Stimulated activated CD4-positive, alpha-beta T cell treated with anti-CD3 and anti-CD28 coated beads, Interleukin-4, amount 100 ng/mL, for 4 hours (primary cell): ENCODE measurements at places on chromosomes 13 and 19.

DNA sequence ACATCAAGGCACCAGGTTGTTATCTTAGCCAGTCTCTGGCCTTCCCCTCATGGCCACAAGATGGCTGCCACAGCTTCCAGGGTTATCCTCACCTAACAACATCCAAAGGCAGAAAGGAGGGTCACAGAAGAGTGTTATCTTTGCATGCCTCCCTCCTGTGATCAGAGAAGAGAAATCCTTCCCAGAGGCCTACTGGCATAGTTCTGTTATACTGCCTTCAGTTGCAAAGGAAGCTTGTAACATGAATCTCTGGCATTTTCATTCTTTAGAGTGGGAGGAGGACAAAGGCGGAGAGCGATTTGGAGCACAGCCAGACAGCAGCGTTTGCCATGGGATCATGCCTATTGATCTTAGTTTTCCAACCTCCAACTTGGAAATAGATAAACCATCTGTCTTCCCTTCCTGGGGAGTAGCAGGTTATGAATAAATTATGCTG is 135.7 kb downstream of the DNAJC15 start:
- DNase-seq: no peak

DNA sequence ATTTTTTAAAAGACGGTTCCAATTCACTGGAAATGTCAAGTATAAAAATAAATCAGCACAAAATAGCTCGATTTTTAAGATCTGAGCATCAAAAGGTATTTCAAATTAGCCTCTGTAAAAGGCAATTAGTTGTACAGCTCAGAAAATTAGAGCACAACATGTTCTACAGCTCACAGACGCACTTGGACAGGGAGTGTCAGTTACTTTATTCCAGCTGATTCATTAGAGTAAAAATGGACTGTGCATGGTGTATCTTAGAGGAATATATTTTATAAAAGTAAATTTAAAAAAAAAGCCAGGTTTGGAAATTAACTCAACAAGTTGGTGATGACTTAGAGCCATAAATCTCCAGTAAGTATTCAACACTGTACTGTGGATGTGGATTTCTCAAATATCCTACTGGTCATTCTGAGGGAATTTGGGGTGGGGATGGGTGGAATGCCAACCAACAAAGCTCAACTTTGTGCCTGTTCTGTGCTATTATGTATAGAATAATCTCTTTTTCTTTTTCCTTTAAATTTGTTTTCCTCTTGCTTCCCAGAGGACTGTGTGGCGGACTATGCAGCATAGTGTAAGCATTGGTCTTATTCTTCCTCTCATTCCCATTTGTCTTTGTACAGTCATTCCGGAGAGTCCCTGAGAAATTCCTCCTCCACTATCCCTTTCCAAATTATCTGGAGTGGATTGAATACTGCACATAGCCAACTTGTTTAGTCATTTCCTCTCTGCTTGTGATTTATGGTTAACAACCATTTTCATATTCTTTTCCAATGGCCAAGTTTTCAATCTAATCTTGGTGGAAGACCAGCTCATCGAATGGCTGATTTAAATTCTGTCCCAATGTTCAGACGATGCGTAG is 169.3 kb downstream of the DCT start:
- DNase-seq: no peak

DNA sequence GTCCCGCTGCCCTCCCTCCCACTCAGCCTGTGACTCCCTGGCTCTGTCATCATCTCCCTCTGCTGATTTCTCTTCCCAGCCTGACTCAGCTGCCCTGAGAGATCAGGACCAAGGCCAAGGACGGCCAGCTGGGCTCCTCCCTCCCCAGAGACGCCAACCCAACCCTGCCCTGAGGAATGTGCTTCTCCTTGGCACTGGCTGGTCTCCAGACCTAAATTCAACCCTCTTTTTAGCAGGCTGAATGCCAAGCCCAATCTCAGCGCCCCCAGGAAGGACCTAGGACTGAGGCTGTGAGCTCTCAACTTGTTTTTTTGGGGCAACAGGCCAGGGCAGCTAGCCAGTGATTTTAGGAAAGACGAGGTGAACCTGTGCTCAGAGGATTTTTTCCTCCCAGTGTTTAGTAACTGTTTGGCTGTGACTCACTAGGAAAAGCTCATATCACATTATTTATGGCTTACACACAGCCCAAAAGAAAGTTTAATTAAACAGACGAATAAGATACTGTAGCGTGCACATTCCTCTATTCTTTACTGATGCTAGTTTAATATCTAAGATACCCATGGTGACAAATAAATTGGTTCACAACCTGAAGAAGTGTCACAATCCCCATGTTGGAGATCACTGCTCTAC is 7.4 kb upstream of the IGFL1 start:
- DNase-seq: no peak

GRCh38 chr13:96700657-96701056 is 293.6 kb downstream of the OXGR1 start:
- no peak for DNase-seq

DNA sequence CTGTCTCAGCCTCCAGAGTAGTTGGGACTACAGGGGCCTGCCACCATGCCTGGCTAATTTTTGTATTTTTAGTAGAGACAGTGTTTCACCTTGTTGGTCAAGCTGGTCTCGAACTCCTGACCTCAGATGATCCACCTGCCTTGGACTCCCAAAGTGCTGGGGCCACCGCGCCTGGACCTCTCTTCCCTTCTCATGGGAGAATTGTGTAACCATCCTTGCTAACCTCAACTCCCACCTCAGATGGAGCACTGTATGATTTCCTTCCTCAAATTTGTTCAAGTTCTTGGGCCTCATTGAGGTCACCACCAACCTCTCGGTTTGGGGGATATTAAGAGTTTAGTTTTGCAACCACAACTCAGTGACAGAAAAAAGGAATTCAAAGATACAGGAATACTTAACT is 10.7 kb downstream of the LILRA5 start:
- DNase-seq: no peak

DNA sequence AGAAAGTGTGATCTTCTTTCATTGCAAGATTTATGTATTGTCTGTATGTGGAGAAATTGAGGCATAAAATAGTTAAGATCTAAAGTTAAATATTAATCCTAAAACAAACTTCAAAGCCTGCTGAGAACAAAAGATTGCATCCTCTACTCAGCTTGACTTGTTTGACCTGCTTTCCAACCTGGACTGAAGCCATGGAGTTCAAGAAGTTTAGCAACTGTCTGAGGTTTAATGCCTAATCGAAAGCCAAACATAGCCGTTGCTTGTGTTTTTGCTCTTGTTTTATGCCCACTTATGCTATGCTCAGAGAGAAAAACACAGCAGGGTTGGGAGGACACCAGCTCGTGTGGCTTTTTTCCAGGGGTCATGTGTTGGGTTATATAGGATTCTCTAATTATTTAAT is 135.6 kb downstream of the NUFIP1 start:
- no peak for DNase-seq

- no peak for DNase-seq
Observed at GRCh38 chr13:91302111-91302510, 45.4 kb upstream of the MIR17HG start.

GRCh38 chr19:47057328-47057727 is 8.9 kb upstream of the TMEM160 start:
- DNase-seq: no peak

GRCh38 chr13:42011601-42012350 is 36.7 kb upstream of the DGKH start:
- no peak for DNase-seq

GRCh38 chr19:46951171-46951986 is 68.3 kb upstream of the NPAS1 start:
- DNase-seq: no peak

DNA sequence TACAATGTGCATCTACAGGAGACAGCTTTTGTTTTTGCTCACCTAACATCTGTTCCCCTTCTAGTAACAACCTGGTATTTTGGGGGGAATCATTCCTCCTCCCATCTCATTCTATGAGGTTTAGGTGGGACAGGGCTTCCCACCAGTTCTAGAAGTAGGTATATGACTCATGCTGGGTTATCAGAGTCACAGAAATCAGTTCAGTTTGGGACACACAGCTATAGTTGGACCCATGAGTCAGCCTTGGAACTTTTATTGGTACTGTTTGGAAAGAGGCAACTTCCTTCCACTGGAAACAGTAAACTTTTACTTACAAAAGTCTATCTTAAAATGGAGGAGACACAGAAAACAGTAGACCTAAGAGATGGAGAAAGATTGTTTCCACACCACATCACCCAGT is 185.5 kb downstream of the DNAJC3 start:
- DNase-seq: no peak

DNA sequence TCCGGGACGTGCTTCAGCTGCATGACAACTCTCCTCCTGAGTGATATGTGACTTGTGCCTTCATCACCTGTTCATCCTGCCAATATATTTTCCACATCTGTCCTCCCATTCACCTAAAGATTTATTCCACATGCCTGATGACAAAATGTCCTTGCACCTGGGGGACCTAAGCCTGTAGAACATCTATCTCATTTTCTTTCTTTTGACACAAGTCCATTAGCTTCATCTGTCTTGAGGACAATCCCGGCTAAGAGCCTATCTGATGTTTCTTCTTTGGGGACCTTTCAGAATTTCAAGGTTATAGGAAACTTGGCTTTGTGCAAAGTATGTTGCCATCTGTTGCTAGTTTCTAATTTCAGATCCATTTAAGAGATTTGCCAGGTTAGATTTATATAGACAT is 41.1 kb downstream of the ITGBL1 start:
- DNase-seq: no peak

- no peak for DNase-seq
Observed at GRCh38 chr19:29387586-29387985, 138.2 kb upstream of the VSTM2B start.

DNA sequence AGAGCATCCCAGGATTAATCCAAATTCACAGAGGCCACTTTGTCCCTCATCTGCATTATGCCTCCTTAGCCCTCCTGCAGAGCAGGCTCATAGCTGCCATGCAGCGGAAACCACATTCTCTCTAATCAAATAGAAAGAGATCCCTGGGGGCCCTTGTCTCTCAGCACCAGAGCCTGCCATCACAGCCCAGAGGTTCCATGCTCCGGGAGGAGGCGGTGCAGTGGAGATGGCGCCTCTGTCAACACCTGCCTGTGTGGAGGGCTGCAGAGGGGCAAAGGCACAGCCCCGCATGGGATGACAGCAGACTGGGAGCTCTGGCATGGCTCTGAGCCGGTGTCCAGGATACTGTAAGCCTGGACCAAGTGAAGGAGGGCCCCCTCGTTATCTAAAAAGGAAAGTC is 111.3 kb downstream of the SLC7A1 start:
- no peak for DNase-seq

DNA sequence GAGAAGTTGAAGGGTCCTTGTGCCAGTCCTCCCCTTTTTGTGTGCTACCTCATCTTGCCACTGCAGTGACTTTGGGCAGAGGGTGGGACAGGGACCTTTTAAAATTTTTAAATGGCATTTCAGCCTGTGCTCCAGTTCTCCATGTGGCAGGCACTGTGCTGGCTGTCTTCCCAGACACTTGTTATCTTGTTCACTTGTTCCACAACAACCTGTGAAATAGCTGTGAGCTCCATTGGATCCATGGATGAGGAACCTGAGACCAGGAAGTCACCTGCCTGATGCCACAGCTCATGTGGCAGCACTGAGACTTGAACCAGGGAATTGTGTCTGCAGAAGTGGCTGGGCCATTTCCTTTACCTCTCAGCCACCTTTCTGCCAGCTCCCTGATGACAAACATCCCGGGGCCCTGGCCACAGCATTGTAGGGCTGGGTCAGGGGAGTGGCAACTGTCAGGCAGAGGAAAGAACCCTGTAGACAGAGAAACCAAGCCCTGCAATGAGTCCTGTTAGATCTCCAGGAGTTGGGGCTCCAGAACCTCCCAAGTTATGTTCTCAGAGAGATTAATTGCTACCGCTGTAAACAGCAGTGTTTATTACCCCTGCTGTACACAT is 6.4 kb downstream of the EGLN2 start:
- peak; percentile 38 for DNase-seq

- peak; percentile 55 for DNase-seq
Observed at GRCh38 chr19:55255618-55256423, 3.0 kb downstream of the PPP6R1 start.
